ENCODE measurements at places on chromosomes 7 and 10.
A peak's percentile ranks its signal among the peaks of the same experiment; 100 is the strongest.

- no peak for DNase-seq
These were observed 36.2 kb upstream of the SDK1 start for GRCh38 chr7:3264693-3265339.

- no peak for DNase-seq
These were observed 211.3 kb downstream of the BICC1 start for GRCh38 chr10:58723966-58724365.

DNA sequence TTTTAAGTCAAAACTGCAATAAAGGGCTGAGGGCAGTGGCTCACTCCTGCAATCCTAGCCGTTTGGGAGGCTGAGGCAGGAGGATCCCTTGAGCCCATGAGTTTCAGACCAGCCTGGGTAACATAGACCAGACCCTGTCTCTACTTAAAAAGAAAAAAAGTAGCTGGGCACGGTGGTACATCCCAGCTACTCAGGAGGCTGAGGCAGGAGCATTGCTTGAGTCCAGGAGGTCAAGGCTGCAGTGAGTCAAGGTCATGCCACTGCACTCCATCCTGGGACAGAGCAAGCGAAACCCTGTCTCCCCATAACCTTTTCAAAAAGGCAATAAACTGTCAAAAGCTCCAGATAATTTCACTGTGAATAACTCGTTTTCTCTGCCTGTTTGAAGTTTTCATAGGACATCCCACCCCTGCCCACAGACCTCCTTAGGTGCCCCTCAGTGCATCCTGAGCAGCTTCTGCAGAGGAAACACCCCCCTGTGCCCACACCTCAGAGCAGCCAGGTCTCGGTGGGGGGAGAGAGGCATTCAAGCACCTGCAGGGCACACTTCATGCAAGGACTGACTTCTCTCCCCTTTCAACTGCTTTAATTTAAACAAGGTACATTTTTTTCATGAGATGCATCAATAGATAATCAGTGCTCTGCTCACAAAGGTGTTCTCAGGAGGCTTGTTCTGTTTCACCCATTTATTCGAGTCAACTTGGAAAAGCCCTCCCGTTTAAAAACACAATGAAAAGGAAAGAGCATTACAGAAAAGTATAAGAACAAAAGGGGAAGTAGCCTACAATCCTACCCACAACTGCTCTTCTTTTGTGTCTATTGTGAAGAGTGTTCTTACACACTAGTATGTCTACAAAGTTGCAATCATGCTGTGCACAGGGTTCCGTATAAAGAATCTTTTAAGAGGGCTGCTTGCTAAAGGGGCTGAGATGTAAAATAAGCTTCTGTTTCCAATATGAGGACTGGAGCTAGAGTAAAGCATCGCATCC, 104.9 kb downstream of the KMT2E start:
- no peak for DNase-seq

DNA sequence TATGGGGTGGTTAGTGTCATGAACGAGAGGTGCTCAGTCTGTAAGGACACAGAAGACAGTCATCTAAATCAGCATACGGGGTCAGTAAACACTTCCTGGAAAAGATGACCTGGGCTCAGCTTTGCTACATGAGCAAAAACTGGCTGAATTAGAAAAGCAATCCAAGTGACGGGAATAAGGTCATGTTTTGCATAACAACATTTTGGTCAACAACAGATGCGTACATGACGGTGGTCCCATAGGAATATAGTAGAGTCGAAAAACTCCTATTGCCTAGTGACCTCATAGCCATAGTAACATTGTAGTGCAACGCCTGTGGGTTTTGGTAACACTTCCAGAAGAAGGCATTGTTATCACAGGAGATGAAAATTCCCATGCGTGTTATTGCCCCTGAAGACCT, 92.9 kb downstream of the CTNNA3 start:
- no peak for DNase-seq

DNA sequence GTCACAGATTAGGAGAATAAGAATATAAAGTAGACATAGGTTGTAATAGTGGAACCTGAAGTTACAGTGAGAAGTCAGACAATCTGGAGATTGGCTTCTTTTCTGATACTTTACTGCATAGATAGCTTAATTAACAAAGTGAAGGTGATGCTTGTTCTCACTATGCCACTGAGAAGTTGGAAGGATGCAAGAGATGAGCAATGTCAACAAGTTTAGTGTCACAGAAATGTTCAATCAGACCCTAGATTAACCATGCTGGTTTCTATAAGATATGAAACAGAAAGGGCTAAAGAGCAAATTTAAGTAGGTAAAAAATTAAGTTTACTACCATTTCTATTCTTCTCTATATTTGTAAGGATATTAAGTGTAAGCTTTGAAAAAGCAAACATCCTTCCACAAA, 838.6 kb upstream of the SORCS1 start:
- no peak for DNase-seq

- DNase-seq: no peak
These were observed 60.4 kb downstream of the EVX1 start for GRCh38 chr7:27303026-27303425.

DNA sequence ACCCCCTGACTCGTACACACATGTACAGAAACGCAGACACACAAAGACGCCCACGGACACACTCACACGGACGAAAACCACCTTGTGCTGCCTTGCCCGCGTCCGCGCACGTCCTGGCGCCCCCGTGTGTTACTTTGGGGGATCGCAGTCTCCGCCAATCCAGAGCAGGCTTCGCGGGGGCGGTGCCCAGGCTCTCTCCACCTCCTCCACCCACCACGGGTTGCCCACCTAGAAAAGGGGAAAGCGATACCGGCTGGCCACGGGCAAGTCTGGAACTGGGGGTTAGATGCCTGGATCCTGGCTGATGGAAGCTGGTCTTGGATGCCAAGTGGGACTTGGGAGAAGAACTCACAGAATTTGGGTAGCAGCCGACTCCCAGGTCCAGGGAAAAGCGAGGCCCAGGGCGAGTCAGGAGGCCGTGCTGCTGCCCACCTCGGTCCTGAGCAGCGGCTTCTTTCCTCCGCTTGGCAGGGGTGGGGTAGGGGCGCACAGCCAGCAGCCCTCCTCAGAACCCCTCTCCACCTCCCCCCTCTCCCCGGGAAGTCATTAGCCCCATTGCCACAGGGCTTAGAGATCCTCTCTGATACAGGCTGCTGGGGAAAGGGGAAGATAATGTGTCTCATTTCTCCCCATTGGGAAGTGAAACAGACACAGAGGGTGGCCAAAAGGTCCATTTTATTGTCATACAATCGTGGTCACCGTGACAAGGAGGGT, 4.6 kb upstream of the VGF start:
- DNase-seq: peak; percentile 81

DNA sequence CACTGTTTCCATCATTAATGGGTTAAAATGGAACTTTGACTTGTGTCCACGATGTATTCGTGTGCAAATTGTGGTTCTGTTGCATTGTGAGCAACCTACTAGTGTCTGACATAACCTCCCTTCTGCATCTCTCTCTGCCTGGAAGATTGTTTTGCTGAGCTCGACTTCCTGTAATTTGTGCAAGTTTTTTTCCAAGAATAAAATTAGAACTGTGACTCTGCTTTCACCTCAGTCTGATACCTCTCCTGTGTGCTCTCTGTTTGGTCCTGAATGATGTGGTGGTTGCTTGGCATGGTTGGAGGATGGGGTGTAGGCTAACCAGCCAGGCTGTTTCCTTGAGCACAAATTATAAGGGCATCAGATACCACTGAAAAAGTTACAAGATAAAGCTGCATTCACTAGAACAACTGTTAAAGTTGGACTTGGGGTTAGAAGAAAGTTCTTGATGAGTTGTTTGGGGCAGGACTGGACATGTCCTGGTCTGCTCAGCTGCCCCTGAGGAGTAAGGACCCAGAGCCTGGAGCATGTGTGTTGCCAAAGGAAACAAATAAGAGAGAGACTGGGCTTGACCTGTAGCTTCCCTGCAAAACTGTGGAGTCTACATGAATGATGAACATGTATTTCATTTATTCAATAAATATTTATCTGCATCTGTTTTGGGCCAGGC, 1.9 kb upstream of the VOPP1 start:
- DNase-seq: no peak

GRCh38 chr7:108124820-108125219, 5.3 kb downstream of the LAMB4 start:
- no peak for DNase-seq

DNA sequence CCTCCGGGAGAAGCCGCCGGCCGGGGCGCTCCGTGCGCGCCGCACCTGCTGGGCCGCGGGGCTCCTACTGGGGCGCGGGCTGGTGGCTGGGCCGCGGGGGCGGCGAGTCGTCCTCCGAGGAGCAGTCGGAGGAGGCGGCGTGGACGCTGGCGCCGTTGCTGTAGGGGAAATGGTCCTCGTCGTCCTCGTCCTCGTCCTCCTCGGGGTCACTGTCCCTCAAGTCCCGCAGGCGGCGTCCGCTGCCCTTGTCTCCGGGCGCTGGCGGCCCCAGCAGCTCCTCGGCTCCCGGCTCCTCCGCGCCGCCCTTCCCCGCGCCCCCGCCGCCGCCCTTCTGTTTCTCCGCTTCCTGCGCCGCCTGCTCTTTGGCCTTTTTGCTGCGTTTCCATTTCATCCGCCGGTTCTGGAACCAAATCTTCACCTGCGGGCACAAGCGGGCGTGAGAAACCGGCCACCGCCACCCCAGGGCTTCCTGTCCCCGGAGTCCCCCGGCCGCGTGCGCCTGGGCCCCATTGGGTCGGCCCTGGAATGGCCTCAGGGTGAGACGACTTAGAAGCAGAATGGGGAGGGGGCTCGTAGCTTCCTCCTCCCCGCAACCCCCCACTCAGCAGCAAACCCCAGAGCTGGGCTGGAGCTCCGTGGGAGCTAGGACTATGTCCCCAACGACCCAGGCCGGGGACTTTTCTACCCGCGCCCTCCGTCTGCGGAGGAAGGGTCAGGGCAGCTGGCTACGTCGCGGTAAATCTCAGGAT, 4.8 kb downstream of the MNX1 start:
- DNase-seq: peak; percentile 46

GRCh38 chr7:80600046-80600445, 38.4 kb upstream of the CD36 start:
- no peak for DNase-seq

DNA sequence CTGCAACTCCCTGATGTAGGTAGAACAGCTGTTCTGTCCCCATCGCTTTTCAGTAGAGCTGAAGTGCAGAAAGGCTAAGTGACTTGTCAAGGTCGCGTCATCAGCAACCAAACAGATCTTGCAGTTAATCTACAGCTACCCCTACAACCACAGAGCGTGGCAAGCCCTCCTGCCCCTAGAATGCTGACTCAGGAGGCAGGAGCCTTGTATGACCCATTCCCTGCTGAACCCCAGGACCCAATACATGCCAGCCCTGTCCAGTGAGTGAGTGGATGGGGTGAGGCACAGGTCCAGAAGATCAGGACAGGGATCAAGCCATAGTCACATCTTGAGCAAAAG, 26.6 kb upstream of the GJD4 start:
- no peak for DNase-seq
